Liver (tissue), 10 donors: ENCODE measurements at places on chromosomes 4 and X.

GRCh38 chr4:93700571-93700970 is 128.0 kb upstream of the ATOH1 start:
- DNase-seq, result no peak
- no peaks in the 10 kb centered on the region for H3K27me3 ChIP-seq
- H3K4me1 ChIP-seq, result no peaks in the 10 kb centered on the region
- H3K27ac ChIP-seq, result no peak overlapping the region
- no peak overlapping the region for H3K4me3 ChIP-seq

GRCh38 chrX:40521868-40522450 is 58.8 kb upstream of the ATP6AP2 start:
- no peaks in the 10 kb centered on the region for H3K36me3 ChIP-seq
- no peak overlapping the region for H3K4me3 ChIP-seq
- no peaks in the 10 kb centered on the region for H3K27me3 ChIP-seq
- peaks cover 15% of the 10 kb centered on the region for H3K4me1 ChIP-seq
- no peak overlapping the region for H3K27ac ChIP-seq

DNA sequence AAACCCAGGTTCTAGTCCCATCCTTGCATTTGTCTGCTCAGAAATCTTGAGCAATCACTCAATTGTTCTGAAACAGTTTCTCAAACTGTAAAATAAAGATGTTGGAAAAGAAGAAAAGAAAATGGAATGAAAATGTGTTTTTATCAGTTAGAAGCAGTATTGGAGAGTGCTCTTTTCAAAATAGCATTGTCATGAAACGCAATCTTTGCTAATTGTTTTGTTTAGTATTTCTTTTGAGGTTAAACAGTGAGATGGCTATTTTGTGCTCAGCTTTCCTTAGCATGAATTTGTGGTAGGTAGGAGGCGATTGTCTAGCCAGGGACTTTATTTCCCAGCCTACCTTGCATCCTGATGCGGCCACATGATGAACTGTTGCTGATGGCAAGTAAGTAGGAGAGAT is 10.6 kb upstream of the HPF1 start:
- H3K4me3 ChIP-seq, result no peak overlapping the region
- no peaks in the 10 kb centered on the region for H3K4me1 ChIP-seq
- no peak for DNase-seq
- no peaks in the 10 kb centered on the region for H3K36me3 ChIP-seq
- H3K27ac ChIP-seq, result no peak overlapping the region

GRCh38 chr4:8586671-8587468 is 5.7 kb upstream of the CPZ start:
- no peaks in the 10 kb centered on the region for H3K36me3 ChIP-seq
- DNase-seq, result no peak
- H3K27ac ChIP-seq, result no peak overlapping the region
- H3K27me3 ChIP-seq, result no peaks in the 10 kb centered on the region
- no peaks in the 10 kb centered on the region for H3K4me1 ChIP-seq

- no peak for DNase-seq
- H3K36me3 ChIP-seq, result no peaks in the 10 kb centered on the region
- no peak overlapping the region for H3K4me3 ChIP-seq
- H3K27me3 ChIP-seq, result no peaks in the 10 kb centered on the region
Measured at GRCh38 chr4:176814770-176815169, 22.0 kb upstream of the VEGFC start.

DNA sequence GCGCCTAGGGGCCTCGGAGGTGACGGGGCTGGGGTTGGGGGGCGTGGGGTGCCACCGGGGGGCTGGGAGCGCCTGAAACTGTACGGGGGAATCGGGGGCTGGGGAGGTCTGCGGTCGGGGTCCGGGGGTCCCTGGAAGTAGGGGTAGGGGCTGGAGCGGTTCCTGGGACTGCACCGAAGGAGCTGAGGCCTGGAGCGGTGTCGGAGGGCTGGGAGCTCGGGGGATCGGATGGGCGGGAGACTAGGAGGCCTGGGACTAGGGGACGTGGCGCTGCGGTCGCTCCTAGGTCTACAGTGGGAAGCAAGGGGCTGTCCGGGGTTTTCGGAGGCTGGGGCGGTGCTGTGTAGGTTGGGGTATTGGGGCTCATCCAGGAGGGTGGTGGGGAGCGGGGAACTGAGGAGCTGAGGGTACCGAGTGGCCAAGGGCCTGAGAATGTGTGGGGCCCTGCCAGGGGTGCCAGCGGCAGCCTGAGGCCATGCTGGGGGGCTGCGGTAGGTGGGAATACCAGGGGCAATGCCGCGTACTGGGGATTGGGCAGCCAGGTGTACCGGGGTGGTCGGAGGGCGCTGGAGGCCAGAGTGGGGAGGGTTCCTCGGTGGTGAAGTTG is 562 bp downstream of the AKAP17A start:
- H3K27me3 ChIP-seq, result no peaks in the 10 kb centered on the region
- H3K4me3 ChIP-seq, result peak overlapping the region; percentile 87
- H3K4me1 ChIP-seq, result peaks cover 31% of the 10 kb centered on the region
- peak overlapping the region; percentile 31 for H3K27ac ChIP-seq

- no peaks in the 10 kb centered on the region for H3K27me3 ChIP-seq
- H3K4me1 ChIP-seq, result no peaks in the 10 kb centered on the region
- no peak for DNase-seq
- H3K27ac ChIP-seq, result no peak overlapping the region
- no peak overlapping the region for H3K4me3 ChIP-seq
Measured at GRCh38 chr4:1354136-1354982, 7.4 kb downstream of the UVSSA start.

DNA sequence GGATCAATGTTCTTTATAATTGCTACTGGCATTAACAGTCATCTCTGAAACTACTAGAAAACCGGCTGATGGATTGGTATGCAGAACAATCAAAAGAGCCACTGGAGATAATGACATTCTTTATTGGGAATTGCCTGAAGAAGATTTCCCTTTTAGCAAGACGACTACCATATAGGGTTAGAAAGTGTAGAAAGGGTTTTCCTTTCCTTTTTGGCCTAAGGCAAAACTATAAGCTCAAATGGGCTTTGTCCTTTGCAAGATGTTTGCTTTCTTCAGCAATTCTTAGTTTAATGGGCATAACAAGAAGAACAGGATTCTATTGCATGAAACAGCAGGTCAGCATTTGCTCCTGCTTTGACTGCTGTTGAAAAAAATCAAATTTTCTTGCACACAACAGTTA is 214.2 kb upstream of the PCDH10 start:
- H3K4me3 ChIP-seq, result no peak overlapping the region
- H3K36me3 ChIP-seq, result no peaks in the 10 kb centered on the region
- H3K4me1 ChIP-seq, result no peaks in the 10 kb centered on the region
- H3K27ac ChIP-seq, result no peak overlapping the region
- no peaks in the 10 kb centered on the region for H3K27me3 ChIP-seq

GRCh38 chr4:80322716-80323115 is 12.8 kb upstream of the CFAP299 start:
- no peak for DNase-seq
- H3K27me3 ChIP-seq, result no peaks in the 10 kb centered on the region
- no peak overlapping the region for H3K4me3 ChIP-seq
- H3K27ac ChIP-seq, result no peak overlapping the region

GRCh38 chrX:120367402-120368109 is 5.7 kb downstream of the ATP1B4 start:
- no peaks in the 10 kb centered on the region for H3K36me3 ChIP-seq
- DNase-seq, result no peak
- H3K4me1 ChIP-seq, result no peaks in the 10 kb centered on the region
- no peak overlapping the region for H3K27ac ChIP-seq

- DNase-seq, result no peak
- H3K27ac ChIP-seq, result peak overlapping the region; percentile 59
- no peak overlapping the region for H3K4me3 ChIP-seq
- no peaks in the 10 kb centered on the region for H3K36me3 ChIP-seq
- H3K4me1 ChIP-seq, result peaks cover 18% of the 10 kb centered on the region
Measured at GRCh38 chr4:2412534-2412884, 5.9 kb downstream of the ZFYVE28 start.

- H3K4me1 ChIP-seq, result no peaks in the 10 kb centered on the region
- no peaks in the 10 kb centered on the region for H3K36me3 ChIP-seq
- H3K4me3 ChIP-seq, result no peak overlapping the region
- no peak for DNase-seq
- no peaks in the 10 kb centered on the region for H3K27me3 ChIP-seq
Measured at GRCh38 chr4:41512136-41512535, 25.8 kb upstream of the LIMCH1 start.
